Suprapubic skin (tissue), 4 donors: ENCODE measurements at places on chromosomes 4 and X.

DNA sequence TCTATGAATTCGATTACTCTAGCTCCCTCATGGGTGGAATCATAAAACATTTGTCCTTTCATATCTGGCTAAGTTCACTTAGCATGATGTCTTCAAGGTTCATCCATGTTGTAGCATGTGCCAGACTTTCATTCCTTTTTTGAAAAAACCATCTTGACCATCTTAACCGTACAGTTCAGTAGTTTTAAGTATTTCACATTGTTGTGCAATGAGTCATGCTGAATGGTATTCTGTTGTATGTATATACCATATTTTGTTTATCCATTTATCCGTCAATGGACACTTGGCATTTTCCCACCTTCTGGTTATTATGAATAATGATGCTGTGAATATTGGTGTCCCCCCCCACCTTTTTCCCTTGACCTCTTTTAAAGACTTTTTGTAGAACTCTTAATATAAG lies 72.4 kb upstream of the TLR2 start:
- DNase-seq, result no peak

GRCh38 chr4:80927420-80927819 lies 103.1 kb upstream of the BMP3 start:
- no peak for DNase-seq

- no peak for DNase-seq
Measured at GRCh38 chr4:173912384-173912783, 371.1 kb downstream of the FBXO8 start.

- peak; percentile 63 for DNase-seq
Measured at GRCh38 chr4:2790583-2791517, 2.0 kb upstream of the SH3BP2 start.

DNA sequence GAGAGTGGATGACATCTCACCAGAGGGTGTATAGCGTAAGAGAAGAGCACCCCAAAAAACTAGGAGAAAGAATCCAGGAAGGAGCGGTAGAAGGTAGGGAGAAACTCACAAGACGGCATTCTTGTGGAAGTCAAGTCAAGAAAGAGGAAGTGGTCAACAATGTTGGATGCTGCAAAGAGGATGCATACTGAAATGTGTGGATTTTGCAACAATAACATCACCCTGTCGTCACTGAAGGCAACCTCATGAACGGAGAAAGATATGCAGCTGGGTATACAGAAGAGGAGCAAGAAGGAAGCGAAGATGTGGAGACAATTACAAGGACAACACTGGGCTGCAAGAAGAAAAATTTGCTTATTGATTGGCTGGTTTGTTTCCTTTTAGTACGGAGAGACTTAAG lies 11.4 kb upstream of the TAPT1 start:
- DNase-seq, result no peak
